A172 (cell line): ENCODE measurements at places on chromosomes 12 and 14.

DNA sequence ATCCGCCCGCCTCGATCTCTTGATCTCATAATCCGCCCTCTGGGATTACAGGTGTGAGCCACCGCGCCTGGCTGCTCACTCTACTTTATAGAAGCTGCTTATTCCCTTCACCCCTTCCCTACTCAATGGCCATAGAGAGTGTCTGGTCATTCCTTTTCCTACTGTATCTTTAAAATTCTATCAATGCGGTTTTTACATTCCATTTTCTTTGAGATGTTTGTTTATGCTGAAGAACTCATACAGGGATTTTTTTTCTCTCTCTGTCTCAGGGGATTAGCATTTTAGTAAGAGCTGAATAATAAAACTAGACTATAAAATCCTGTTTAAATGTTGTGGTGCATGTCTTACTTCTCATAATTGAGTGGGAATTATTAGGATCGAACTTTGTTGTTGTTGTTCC, 218.6 kb upstream of the FOXN3 start:
- no peak for DNase-seq

GRCh38 chr12:40618636-40619035, 73.6 kb upstream of the CNTN1 start:
- no peak for DNase-seq

DNA sequence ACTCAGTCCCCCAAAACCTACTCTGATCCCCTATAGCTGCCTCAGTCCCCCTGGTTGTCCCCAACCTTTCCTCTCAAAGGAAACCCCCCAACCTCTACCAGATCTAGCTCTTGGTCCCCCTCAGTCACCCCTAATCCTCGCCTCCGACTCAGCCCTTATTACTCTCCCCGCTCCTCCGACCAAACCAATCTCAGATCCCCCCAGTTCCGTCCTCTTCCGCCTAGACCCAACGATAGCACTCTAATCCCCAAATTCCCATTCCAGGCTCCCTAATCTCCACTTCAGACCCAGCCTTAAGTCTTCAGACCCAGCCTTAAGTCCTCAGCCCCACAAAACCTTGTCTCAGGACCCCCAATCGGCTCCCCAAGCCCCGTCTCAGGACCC, 612 bp downstream of the VPS37B start:
- DNase-seq, result no peak

DNA sequence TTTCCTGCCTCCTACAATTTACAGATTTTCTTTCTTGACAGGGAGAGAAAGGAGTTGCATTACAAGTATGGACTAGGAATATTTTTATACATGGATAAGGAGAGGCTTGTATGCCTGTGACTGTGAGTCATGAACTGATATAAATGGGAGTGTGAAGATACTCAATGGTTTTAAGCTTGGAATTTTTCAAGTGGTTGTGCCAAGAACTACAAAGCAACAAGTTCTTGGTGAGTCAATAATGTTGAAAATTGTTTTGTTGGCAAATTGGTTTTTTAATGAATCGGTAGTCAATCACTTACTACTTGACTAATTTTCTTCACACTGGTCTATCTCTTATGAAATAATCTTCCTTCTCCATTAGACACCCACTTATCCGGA, 58.9 kb upstream of the HMGA2 start:
- peak; percentile 15 for DNase-seq

DNA sequence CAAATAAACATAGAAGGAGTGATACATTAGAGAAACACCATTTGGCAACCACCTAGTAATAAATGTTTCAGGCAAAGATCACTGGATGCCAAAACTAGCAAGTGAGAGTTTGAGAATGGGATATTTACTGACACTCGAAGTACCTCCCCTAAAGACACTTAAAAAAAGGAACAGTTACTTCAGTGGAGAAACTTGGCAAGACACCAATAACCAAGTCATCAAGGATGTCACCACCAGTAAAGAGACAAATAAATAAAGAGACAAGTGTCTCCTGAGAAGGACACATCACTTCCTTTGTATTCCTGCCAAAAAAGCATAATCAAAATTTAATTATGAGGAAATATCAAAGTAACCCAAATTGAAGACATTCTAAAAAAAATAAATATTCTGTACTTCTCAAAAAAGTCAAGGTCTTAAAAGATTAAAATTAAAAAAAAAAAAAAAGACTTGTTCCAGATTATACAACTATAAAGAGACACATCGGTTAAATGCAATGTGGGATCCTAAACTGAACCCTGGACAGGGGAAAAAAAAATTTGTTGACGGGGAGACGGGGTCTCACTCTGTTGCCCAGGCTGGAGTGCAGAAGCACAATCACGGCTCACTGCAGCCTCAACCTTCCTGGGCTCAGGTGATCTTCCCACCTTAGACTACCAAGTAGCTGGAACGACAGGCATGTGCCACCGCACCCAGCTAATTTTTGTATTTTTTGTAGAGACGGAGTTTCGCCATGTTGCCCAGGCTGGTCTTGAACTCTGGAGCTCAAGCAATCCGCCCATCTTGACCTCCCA, 26.4 kb downstream of the TM7SF3 start:
- DNase-seq, result peak; percentile 36

- DNase-seq, result no peak
Measured at GRCh38 chr12:30877105-30877875, 49.3 kb upstream of the TSPAN11 start.

- peak; percentile 63 for DNase-seq
Measured at GRCh38 chr14:106848330-106849121, 1322.1 kb downstream of the TMEM121 start.

- peak; percentile 45 for DNase-seq
Measured at GRCh38 chr12:114625294-114625851, 58.6 kb downstream of the TBX3 start.

DNA sequence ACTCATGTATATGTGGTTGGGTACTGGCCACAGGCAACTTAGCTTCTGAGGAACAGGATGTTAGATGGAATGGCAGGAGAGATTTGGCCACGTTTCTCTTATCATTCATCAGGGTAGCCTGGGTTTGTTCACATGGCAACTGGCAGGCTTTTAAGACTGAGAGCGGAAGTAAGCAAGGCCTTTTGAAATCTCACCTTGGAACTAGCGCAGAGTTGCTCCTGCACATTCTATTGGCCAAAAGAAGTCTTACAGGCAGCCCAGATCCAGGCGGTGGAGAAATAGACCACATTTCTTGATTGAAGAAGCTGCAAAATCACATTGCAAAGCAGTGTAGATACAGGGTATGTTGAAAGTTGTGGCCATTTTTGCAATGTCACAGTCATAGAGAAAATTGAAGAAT, 3.7 kb downstream of the CLEC4A start:
- DNase-seq, result no peak
